ENCODE measurements at places on chromosomes 3 and 15. TPM values are rescaled to one million over a fixed set of nuclear protein-coding genes. Genes with fewer than 3 reads are reported as not detected.

The STAC gene
- not detected for total RNA-seq

The ROBO2 gene
- total RNA-seq = 14.3 TPM

The SKIL gene
- 96.4 TPM for total RNA-seq

The CAMK2N2 gene
- total RNA-seq = 6.0 TPM

The CCDC39 gene
- not detected for total RNA-seq

The SEMA6D gene
- total RNA-seq = 0.71 TPM

The MEX3B gene
- total RNA-seq = 30.5 TPM

The PLCL2 gene
- total RNA-seq = 1.4 TPM

The TRH gene
- total RNA-seq = not detected

The HCN4 gene
- not detected for total RNA-seq

The LRTM1 gene
- total RNA-seq = 0.56 TPM

The SOX2 gene
- 5.4 TPM for total RNA-seq

The BCHE gene
- 107 TPM for total RNA-seq

The GBE1 gene
- total RNA-seq = 35.4 TPM

The HYAL1 gene
- total RNA-seq = not detected

The SLC12A8 gene
- 3.7 TPM for total RNA-seq

The GRAMD2A gene
- 0.35 TPM for total RNA-seq

The GASK1A gene
- total RNA-seq = not detected

The TNFAIP8L3 gene
- total RNA-seq = 0.05 TPM

The EEFSEC gene
- 11.4 TPM for total RNA-seq

The DVL3 gene
- 38.5 TPM for total RNA-seq
